ENCODE measurements at places on chromosomes 1 and 21. TPM values are rescaled to one million over a fixed set of nuclear protein-coding genes. Genes with fewer than 3 reads are reported as not detected.

DNA sequence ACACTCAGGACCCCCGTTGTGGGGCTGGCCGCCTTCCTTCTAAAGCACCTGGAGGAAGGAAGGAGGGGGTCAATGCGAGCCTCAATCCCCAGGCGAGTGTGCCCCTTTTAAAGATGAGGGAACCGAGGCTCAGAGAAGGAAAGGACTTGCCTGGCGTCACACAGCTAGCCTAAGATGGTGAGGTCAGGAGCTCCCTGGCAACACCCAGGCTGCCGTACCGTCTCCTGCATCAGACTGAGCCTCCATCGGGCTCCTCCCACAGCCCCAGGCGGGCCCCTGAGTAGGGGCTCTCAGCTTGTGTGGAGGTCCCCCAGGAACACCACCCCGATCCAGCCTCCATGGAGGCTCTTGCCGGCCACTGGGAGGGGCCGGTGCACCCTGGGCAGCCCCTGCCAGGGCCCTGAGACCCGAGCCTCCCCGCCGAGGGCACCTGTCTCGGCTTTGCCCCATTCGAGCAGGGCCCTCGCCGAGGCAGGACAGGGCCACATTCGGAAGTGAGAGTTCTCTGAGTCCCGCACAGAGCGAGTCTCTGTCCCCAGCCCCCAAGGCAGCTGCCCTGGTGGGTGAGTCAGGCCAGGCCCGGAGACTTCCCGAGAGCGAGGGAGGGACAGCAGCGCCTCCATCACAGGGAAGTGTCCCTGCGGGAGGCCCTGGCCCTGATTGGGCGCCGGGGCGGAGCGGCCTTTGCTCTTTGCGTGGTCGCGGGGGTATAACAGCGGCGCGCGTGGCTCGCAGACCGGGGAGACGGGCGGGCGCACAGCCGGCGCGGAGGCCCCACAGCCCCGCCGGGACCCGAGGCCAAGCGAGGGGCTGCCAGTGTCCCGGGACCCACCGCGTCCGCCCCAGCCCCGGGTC, at the start of gene AIRE:
Gene AIRE, plus strand, starts transcription at position 739 of the 855 bp plus-strand sequence. CDS start 131 bp downstream, outside the sequence.
- DNase-seq: no peak

DNA sequence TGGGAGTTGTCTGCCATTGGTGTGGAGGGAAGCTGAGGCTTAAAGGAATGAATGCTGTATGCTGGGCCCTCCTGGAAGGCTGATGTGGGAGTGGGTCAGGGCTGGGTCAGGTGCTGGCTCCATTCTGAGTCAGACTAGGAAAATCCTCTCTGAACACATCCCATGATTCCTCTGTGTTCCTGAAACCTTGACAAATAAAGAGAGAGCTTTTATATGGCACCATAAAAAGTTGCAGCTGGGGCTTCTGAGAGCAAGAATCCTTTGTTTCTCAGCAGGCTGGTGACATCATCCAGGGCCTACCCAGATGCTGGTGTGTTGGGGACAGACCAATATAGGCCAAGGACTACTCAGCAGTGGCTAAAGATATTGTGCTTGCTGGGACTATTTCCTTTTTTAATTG, 27.8 kb upstream of the NFASC start:
- DNase-seq: no peak

The SMG5 gene
- 64.8 TPM for total RNA-seq

The EPHA8 gene
- total RNA-seq: not detected

GRCh38 chr1:32786856-32787255, 30.3 kb downstream of the YARS1 start:
- DNase-seq: no peak

DNA sequence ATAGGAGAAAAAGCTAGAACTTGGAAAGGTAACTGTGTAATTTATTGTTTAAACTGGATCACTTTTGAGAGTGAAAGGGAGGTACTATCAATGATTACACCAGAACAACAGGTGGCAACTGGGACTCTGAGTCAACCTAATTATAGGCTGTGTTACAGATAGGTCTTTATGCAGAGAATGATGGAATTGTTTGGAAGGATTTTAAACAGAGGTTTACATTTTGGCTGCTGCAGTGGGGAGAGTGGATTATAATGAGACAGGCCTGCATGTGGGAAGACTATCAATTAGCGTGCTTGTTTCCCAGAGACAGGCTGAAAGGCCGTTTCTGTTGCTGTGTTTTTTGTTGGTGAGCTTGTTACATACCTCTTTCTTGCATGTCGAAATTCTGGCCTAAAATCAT, 432.9 kb downstream of the PLA2G4A start:
- no peak for DNase-seq

DNA sequence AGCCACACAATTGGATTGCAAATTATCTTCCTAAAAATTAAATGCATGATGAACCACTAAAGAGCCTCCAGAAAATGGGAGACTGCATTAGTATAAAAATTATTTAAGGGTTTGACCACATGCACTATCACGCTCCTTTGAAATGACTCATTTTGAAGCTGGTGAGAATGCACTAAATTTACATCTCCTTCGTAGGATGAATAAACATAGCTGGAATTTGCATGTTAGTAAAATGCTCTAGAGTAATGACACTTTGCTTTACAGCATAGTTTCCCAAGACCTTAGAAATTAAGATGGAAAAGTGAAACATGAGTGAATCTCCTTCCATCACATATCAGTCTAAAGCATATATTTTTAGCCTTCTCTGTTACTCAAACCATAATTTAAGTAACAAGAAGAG, 2.4 kb downstream of the PLPPR4 start:
- no peak for DNase-seq

The ADAMTS4 gene
- total RNA-seq: 7.8 TPM

The ZYG11A gene
- total RNA-seq: not detected

GRCh38 chr1:27153549-27153886, 1.4 kb downstream of the SLC9A1 start:
- DNase-seq: no peak

DNA sequence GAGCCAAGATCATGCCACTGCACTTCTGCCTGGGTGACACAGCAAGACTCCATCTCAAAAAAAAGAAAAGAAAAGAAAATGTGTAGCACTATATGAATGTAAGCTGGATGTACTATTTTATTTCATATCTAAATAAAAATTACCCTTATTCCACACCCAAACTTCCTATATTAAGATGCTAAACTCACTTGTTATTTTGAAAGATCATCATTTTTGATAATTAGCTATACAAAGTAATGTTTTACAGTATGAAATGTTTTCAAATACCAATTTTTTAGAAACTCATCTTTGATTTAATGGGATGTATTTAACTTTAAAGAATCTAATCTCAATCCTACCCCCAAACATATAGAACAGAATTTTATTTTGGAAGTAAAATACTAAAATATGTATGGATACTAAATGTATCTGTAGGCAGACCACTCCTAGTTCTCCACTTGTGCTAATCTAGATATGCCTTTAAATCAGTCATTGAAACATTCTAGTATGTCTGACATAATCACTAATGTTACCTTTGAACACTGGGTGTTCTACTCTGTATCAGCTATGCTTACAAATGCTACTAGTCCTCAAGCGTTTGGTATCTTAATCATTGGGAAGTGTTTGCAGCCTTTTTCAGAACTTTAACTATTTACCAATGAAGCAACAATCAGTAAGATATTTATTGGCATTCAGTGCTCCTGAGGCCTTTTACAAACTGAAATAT, 12.9 kb downstream of the MIER1 start:
- DNase-seq: no peak

The DEPDC1 gene
- total RNA-seq: 0.17 TPM

The CCDC190 gene
- total RNA-seq: not detected

- no peak for DNase-seq
These were observed 6.0 kb downstream of the TUT4 start for GRCh38 chr1:52546852-52547251.

- no peak for DNase-seq
These were observed 180.2 kb downstream of the NR5A2 start for GRCh38 chr1:200207711-200208126.

The CRYZ gene
- 48.3 TPM for total RNA-seq

DNA sequence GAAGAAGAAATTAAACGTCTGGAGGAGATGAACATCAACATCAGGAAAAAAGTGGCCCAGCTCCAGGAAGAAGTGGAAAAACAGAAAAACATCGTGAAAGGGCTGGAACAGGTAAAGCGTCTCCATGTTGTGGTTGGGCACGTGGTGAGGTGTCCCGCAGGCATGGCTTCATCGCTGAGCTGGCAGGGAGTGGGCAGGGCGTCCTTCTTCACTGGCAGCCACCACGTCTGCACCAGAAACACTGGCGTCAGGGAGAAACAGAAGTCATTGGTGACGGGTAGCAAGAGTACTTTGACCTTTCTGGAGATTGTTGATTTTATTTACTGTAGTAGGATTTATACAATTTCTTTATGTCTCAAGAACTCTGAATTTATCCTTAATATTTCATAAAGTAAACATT, 59.0 kb upstream of the DIP2A start:
- DNase-seq: no peak

GRCh38 chr1:107535091-107535490, 394.3 kb downstream of the NTNG1 start:
- no peak for DNase-seq

The MATN1 gene
- not detected for total RNA-seq

The L1TD1 gene
- total RNA-seq: 0.67 TPM

- no peak for DNase-seq
These were observed 10.0 kb downstream of the TSEN15 start for GRCh38 chr1:184061396-184062003.

DNA sequence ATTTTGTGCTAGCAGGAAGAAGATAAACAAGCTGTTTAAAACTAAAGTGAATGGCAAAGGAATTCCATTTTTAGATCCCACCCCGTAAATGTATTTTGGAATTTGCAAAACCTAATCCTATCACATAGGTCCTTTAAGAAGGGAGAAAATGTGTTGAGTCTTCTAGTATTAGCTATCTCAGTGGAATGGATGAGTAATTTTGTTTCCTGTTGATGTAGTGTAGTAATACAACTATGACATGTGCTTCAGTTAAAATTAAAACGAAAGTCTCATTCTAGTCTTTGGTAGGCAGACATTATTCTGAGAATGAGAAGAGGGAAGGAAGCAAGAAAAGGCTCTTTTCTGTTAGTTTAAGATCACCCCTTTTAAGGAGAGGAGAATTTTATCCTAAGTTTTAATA, 265.9 kb upstream of the C1orf105 start:
- DNase-seq: no peak

DNA sequence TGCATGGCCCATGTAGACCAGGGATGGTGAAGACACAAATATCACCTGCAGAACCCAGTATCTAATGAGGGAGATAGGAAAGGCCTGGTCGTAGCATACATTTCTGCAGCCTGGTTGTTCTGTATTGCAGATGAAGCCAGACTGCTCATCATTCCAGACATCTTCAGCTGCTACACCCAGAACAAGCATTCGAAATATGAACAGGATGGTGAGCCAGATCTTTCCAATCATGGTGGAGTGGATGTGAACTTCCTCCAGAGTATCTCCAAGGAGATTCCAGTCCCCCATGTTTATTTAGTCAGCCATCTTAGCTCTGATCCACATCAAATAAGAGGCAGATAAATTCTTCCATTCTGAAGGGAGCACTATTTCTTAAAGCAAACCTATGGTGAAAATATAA, 2.7 kb upstream of the MYCBP start:
- no peak for DNase-seq

GRCh38 chr1:1826356-1827088, 48.3 kb upstream of the NADK start:
- no peak for DNase-seq

GRCh38 chr1:199377211-199377610, 650.3 kb upstream of the NR5A2 start:
- DNase-seq: no peak

The LZIC gene
- 29.1 TPM for total RNA-seq

The TMEM9 gene
- 59.3 TPM for total RNA-seq

- no peak for DNase-seq
These were observed 26.0 kb downstream of the KNCN start for GRCh38 chr1:46525253-46525983.

DNA sequence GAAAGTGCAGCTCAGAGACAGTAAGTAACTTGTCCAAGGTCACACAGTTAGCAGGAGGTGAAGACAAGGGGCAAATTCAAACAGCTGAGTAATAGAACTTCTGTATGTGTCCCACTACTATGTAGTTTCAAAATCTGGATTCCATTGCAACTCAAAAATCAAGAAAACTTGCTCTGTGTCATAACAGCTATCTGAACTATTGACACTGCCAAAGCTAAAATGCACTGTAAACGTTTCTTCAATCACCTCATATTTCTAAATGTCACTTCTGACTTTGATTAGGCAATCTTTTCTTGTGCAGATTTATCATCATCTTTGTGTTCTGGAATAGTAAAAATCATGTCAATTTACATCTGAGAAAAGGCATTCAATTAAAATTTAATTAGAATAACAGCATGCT, 957.6 kb downstream of the MRPL39 start:
- DNase-seq: no peak

The KCNK2 gene
- total RNA-seq: 0.26 TPM

The FYB2 gene
- 1.7 TPM for total RNA-seq

DNA sequence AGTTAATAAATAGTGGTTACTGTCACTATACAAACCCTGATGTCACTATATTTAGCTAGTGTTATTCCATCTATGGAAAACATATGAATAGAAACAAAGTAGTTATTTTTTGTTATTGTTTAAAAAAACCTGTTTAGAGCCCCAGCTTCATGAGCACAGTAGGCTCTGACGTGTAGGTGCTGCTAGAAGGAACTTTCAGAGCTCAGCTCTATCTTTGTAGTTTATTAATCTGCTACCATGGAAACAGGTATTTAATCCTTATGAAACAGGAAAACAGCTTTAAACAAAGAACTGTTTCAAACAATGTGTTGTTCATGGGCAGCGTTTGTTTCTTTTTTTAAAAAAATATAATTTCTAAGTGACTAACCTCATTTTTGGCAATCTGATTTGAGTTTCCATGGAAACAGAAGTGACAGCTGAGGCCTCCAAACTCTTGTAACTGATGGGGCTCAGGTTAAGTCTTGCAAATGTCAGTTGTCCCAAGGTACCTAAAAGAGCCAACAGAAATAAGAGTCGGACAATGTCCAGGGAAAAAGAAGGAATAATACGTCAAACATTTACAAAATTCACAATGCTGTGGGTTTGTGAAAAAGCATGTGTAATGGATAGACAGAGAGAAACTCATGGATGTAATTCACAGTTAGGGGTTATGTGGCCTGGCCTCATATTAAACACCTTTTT, 162.0 kb upstream of the C21orf91 start:
- DNase-seq: no peak

The KPRP gene
- total RNA-seq: not detected

- no peak for DNase-seq
These were observed 837 bp upstream of the C1QB start for GRCh38 chr1:22651941-22652856.

DNA sequence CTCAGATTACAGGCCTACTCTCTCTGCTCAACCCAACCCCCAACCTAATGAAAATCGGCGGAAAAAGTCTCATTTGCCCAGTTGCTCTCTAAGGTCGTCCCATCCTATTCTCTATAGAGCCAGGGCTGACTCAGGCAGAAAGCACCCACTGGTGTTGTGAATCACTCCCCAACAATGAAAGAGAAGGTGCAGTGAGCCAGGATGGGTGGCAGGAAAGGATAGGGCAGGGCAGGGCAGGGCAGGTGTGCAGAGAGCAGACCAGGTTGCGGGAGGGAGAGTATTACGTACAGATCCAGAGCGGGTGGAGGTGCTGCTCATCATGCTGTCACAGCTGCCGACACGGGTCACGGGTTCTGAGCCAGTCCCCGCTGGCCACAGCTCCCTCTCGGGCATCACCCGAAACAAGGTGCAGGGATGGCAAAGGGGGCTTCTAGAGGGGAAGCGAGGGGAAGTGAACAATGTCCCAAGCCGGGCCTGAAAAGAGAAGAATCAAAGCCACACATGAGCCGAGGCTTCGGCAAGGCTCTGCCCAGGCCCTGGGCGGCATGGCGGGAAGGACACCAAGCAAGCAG, 5.3 kb downstream of the C1orf116 start:
- DNase-seq: peak; percentile 75

All from upper lobe of right lung (tissue), 1 donor.